Stimulated activated CD8-positive, alpha-beta memory T cell treated with anti-CD3 and anti-CD28 coated beads, Interleukin-7, amount 100 ng/mL, for 1 hour (primary cell): ENCODE measurements at places on chromosomes 7 and 10.

GRCh38 chr10:10330418-10330817, 687.3 kb upstream of the CELF2 start:
- DNase-seq, result no peak

DNA sequence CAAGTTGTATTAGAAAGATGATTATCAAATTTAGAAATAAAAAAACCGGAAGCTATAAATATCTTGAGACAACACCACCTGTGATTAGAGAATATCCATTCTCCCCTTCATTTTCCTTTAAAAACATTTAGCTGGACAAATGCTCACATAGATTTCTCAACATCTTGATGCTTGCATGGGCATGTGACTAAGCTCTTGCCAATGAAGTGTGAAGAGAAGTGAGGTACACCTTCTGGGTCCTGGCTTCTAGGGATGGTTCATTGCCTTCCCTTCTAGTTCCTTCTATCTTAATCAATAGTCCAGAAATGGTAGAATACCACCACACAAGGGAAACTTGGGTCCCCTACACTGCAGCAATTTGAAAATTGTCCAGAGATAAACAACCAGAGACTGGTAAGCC, 41.0 kb downstream of the WAPL start:
- DNase-seq, result no peak

- no peak for DNase-seq
These were observed 187.9 kb downstream of the PCDH15 start for GRCh38 chr10:54613162-54613561.

DNA sequence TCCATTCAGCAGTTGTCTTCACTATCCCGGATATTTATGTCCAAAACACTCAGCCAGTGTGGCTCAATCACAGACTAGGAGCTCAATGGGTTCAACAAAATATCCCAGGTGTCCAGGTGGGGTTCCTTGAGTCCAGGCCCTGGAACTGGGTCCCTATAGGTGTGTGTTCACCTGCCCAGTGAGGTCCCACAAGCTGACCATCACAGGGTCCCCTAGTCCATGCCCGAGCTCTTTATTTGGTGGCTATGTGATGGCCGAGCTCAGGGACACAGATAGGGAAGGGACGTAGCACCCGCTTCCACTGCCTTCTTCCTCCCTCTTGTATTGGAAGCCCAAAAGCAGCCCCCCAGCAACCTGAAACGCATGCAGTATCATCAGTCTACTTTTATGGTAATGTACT, 78.9 kb upstream of the DDC start:
- no peak for DNase-seq
